ENCODE measurements at places on chromosomes 4 and X. TPM values are rescaled to one million over a fixed set of nuclear protein-coding genes. Genes with fewer than 3 reads are reported as not detected.
A peak's percentile ranks its signal among the peaks of the same experiment; 100 is the strongest.

DNA sequence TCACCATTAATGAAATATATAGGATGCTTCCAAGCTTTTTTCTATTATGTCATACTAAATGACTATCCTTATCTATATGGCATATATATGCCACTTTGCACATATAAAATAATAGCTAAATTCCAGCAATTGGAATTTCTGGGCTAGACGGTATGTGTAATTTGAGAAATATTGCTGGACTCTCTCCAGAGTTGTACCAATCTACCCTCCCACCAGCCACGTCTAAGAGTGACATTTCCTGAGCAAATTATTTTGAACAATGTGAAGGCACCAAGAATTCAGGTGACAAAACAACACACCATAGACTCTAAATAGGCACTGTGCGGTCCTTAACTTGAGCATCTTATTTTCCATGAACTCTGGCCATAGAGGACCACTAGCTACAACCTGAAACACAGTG lies 62.3 kb downstream of the RFC1 start:
- no peak for DNase-seq

DNA sequence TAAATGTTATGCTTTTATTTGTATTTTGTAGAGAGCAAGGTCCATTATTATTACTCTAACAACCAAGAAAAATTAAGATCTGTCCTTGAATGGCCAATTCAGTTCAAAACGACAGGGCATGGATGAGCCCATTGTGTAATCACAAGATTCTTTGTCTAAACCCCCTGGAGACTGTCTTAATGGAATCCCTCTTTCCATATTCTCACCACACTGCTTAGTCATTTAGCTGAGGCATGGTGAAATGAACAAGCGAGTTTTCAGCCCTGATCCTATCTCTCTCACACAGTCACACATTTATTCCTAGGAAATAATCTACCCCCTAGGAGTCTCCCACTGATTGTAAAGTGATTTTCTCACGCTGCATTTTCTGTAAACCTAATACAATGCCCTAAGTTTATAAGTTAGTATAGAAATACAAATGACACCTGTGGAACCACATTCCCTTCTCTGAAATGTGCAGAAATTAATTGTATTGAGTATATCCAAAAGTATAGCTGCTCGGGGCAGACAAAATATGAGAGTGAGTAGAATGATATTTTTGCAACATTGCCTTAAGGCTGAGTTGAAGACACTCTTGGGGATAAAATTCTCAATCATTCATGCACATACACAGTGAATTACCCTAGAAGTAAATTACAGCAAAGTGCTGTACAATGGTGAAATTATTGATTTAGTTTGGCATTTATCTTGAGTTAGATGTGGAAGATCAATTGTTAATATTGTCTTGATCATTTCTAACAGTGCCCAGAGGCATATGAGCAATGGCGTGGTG lies 119.7 kb upstream of the PCDH7 start:
- DNase-seq: peak; percentile 26

Gene SGMS2
- total RNA-seq: 48.3 TPM

- DNase-seq: no peak
These were observed 2.7 kb downstream of the REST start for GRCh38 chr4:56910172-56910967.

DNA sequence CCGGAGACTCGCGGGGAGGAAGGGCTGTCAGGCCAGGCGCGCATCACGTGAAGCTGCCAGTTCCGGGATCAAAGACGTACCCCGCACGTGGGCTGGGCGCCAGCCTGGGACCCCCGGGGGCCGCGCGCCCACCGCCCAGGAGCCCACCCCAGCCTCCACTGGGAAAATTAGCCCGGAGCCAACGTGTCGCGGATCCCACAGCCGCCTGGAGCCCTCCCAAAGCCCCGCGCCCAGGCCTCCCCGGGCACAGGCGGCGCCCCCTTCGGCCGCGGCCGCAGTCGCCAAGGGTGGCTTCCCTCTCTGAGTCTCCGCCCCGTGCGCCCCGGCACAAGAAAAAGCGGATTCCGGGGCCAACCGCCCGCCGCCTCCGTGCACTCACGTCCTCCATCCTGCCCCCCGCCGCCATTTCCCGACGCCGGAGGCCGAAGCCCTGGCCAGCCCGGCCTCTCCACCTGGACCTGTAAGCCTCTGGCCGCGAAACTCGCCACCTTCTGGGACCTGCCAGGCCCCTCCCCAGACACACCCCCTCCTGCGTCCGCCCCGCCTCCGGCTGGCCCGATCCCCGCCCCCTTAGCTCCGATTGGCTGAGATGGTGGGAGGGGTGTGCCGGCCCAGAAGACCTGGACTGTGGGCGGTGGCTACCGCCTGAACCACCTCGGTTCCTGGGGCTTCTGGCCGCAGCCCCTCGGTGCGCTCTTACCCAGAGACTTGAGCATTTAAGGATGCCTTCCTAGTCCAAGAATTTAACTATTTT lies at the start of gene TMEM192:
Gene TMEM192, minus strand, starts transcription at position 493 of the 754 bp plus-strand sequence. Its CDS starts 87 bp downstream, at position 406.
- peak; percentile 80 for DNase-seq

Gene GNRHR
- not detected for total RNA-seq

- DNase-seq: no peak
These were observed 98.2 kb upstream of the HHIP start for GRCh38 chr4:144547678-144548298.

Gene MGAT4D
- total RNA-seq: not detected

DNA sequence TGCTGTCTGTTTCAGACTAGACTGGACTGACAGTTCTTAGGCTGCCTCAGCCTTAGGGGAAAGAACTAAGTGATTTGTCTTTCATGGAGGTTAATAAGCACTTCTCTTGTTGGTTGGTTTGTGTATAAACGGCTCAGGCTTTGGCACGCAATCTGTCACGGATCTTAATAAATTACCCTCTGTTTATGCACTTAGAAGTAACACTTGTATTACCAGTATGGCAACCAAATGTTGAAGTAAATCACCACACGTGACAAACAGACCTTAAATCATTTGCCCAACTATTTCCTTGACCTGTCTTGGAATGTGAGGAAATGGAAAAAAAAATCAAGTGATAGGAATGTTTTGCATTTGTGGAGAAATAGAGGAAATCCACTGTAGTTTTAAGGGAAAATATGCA lies 69.9 kb downstream of the TEX13A start:
- DNase-seq: no peak

DNA sequence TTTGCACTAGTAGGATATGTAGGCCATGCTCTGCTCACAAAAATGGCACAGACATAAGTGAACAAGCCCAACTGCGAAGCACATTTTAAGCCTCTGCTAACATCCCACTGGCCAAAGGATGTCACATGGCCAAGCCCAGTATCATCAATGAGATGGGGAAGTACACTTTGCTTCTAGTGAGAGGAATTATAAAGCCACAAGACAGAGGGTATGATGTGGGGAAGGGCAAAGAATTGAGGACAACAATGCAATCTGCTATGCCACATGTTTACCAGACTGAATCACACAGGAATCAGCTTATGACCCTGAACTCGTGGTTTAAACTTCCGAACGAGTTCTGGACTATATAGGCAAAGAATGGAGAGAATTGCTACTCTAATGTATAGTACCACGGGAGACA lies 39.1 kb downstream of the SUPT20HL1 start:
- DNase-seq: no peak

Gene SHROOM2
- total RNA-seq: 15.9 TPM

- no peak for DNase-seq
These were observed 496.5 kb downstream of the RPA4 start for GRCh38 chrX:97380200-97380599.

Gene PTTG2
- total RNA-seq: not detected

Gene RHOXF2
- not detected for total RNA-seq

Gene PARM1
- total RNA-seq: 2.4 TPM

- no peak for DNase-seq
These were observed 198.8 kb downstream of the VEGFC start for GRCh38 chr4:176593943-176594342.

Gene TMEM271
- 6.2 TPM for total RNA-seq

- DNase-seq: peak; percentile 30
These were observed 5.1 kb downstream of the FBXL5 start for GRCh38 chr4:15649914-15650545.

GRCh38 chrX:150880808-150881165 lies 17.7 kb downstream of the CD99L2 start:
- DNase-seq: no peak

Gene RAB33A
- total RNA-seq: 1.7 TPM

Data from astrocyte (in vitro differentiated cells and primary cell).